ENCODE measurements at places on chromosomes 3 and 15. TPM values are rescaled to one million over a fixed set of nuclear protein-coding genes. Genes with fewer than 3 reads are reported as not detected.

LPP gene
- total RNA-seq, result 5.2 TPM

WDR82 gene
- 45.4 TPM for total RNA-seq

SKOR1 gene
- 0.06 TPM for total RNA-seq

RPL39L gene
- total RNA-seq, result 45.8 TPM

ARGFX gene
- not detected for total RNA-seq

CA12 gene
- 141 TPM for total RNA-seq

C3orf49 gene
- not detected for total RNA-seq

GRK7 gene
- not detected for total RNA-seq

LMAN1L gene
- not detected for total RNA-seq

IL5RA gene
- total RNA-seq, result not detected

GOLGA6A gene
- total RNA-seq, result not detected

KLF15 gene
- total RNA-seq, result 0.11 TPM

NR1I2 gene
- not detected for total RNA-seq

RAB6B gene
- total RNA-seq, result 2.5 TPM

GP9 gene
- total RNA-seq, result not detected

UTS2B gene
- total RNA-seq, result 0.22 TPM

SLC22A13 gene
- not detected for total RNA-seq

LEKR1 gene
- 1.0 TPM for total RNA-seq

CRABP1 gene
- 1.2 TPM for total RNA-seq

ITPKA gene
- 2.0 TPM for total RNA-seq

ZNF502 gene
- 1.8 TPM for total RNA-seq

MKRN3 gene
- 2.5 TPM for total RNA-seq

POTEB gene
- total RNA-seq, result not detected

SOX14 gene
- total RNA-seq, result not detected

PRR23C gene
- not detected for total RNA-seq

UPK1B gene
- total RNA-seq, result 13.6 TPM

ZDHHC19 gene
- not detected for total RNA-seq

CYP19A1 gene
- 0.15 TPM for total RNA-seq

SERF2 gene
- total RNA-seq, result 694 TPM

ZPLD1 gene
- total RNA-seq, result 0.05 TPM

IL16 gene
- not detected for total RNA-seq

CCDC33 gene
- 7.0 TPM for total RNA-seq

BCL2A1 gene
- 11.4 TPM for total RNA-seq

GOLGA6D gene
- total RNA-seq, result not detected

ELL3 gene
- total RNA-seq, result 1.8 TPM

EHHADH gene
- 2.2 TPM for total RNA-seq
